ENCODE measurements at places on chromosomes 6 and 20.

DNA sequence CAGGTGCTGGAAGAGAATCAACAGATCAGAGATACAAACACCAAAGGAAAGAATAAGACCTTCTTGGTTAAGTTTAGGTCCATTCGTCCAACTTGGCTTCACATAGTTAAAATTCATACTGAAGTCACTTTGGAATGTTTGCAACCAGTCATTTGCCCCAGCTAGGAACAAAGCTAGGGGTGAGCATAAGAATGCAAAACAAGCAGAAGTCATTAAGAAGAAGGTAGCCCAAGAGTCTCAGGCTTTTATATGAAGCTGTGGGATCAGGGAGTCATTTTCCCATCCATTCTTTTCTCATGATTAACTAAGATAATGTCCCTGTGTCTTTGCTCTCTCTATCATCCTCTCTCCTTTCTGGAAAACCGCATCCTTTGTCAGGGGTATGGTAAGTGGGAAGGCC is 51.5 kb upstream of the TMEM170B start:
- H3K27me3 ChIP-seq, result no peaks in the 10 kb centered on the region
- peaks cover 2% of the 10 kb centered on the region for H3K4me1 ChIP-seq
- H3K36me3 ChIP-seq, result no peaks in the 10 kb centered on the region
- no peak overlapping the region for H3K27ac ChIP-seq
- DNase-seq, result no peak

DNA sequence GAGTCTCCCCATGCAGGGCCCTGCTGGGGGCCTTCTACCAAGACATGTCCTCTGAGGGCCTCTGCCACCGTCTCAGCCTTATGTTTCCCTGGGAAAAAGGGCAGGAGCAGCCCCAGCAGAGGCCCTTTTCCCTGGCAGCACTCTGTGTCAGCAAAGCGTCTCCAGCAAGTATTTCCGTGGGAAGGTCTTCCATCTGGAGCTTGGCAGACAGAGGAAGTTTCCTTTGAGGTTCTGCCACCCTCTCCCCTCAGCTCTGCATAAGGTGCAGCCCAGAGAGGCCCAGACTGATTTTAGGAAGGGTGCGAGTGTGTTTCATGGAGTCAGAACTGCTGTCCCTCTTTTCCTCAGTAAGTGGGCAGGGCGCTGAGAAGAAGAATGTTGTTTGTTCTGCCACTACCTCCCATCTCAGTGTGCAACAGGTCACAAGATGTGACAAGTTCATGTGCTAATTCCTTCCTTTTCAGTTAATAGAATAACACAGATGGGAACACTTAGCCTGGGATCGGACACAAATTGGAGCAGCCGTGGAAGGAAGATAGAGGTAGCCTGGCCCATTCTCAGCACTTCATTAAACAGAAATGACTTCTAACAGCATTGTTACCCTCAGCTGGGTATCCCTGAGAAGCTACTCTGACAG is 784.4 kb downstream of the MAFB start:
- H3K36me3 ChIP-seq, result no peaks in the 10 kb centered on the region
- no peaks in the 10 kb centered on the region for H3K27me3 ChIP-seq
- H3K27ac ChIP-seq, result no peak overlapping the region
- no peaks in the 10 kb centered on the region for H3K4me1 ChIP-seq

GRCh38 chr6:116395647-116396046 is 24.9 kb downstream of the DSE start:
- H3K27me3 ChIP-seq, result no peaks in the 10 kb centered on the region
- no peak for DNase-seq
- H3K4me3 ChIP-seq, result no peak overlapping the region

DNA sequence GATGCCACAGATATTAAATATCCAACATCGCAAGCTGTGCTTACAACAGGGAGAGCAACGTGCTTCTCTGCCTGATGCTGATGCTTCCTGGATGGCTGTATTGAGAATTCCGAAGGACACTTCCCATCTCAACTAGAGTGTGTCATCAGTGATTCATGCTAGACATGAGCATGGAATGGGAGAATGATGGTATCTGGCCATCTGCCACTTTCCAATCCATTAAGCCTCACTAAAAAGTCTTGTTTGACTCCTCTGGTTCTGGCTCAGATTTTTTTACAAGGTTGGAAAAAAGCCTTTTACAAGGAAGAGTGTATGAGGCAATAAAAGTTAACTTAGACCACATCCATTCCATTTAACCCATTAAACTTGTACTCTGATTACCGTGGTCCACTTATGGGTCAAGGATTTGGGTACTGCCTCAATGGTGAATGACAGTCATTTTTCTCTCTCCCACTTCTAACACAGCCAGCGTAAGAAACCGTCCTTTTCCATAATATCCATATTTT is 265.3 kb downstream of the UST start:
- H3K36me3 ChIP-seq, result no peaks in the 10 kb centered on the region
- no peaks in the 10 kb centered on the region for H3K27me3 ChIP-seq

- H3K27ac ChIP-seq, result no peak overlapping the region
- peaks cover 6% of the 10 kb centered on the region for H3K4me1 ChIP-seq
- H3K4me3 ChIP-seq, result no peak overlapping the region
- DNase-seq, result peak; percentile 54
Measured at GRCh38 chr6:137811121-137811915, 55.7 kb upstream of the TNFAIP3 start.

- no peaks in the 10 kb centered on the region for H3K36me3 ChIP-seq
- no peaks in the 10 kb centered on the region for H3K27me3 ChIP-seq
- H3K27ac ChIP-seq, result no peak overlapping the region
- no peak for DNase-seq
- H3K4me1 ChIP-seq, result peaks cover 3% of the 10 kb centered on the region
Measured at GRCh38 chr6:56536536-56536935, 106.2 kb downstream of the DST start.

DNA sequence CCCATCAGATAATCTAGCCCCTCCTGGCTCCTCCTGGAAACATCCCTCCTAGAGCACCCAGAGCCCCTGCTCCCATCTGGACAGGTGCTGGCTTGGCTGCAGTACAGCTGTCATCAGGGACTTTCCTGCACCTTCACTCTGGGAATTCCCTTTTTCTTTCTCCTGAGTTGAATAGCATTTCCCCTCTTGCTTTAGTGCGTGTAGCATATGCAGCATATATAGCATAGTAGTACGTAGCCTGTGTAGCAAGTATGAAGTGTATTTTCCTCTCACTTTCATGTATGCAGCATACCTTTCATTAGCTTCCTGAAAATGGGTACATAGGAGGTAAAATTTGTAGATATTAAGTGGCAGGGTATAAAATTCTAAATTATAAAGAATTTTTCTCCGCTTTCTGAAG is 352.9 kb downstream of the ESR1 start:
- H3K27me3 ChIP-seq, result no peaks in the 10 kb centered on the region
- no peak overlapping the region for H3K27ac ChIP-seq
- DNase-seq, result no peak
- no peaks in the 10 kb centered on the region for H3K36me3 ChIP-seq

All from ovary (tissue), 10 donors.